ENCODE measurements at places on chromosomes 4 and X.

DNA sequence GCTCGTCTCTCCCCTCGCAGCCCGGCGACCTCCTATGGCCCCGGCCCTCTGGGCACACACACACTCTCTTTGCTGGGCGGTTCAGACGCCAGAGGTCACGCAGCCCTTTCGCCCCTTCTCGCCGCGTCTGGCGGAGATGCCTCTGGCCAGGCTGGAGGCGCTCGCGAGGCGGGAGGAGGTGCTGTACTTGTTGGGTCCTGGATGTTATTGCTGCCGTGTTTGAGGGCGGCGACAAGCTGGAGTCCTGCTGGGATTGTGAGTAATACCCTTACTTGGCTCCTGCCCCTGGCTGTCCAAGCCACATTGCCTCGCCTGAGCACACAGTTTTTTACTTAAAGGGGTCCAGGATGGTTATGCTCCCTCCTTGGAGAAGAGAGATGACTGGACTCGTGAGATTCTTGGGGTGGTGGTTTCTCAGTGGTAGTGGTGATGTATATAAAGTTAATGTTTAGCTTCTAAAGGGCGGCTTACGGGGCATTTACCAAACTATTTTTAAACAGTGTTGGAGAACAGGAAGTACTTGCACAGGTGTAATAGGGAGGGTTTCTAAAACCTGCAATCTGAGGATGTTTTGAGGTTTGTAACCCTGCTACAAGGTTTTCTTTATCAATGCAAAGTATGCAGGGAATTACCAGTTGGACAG is 572 bp downstream of the USP53 start:
- DNase-seq, result peak; percentile 97

DNA sequence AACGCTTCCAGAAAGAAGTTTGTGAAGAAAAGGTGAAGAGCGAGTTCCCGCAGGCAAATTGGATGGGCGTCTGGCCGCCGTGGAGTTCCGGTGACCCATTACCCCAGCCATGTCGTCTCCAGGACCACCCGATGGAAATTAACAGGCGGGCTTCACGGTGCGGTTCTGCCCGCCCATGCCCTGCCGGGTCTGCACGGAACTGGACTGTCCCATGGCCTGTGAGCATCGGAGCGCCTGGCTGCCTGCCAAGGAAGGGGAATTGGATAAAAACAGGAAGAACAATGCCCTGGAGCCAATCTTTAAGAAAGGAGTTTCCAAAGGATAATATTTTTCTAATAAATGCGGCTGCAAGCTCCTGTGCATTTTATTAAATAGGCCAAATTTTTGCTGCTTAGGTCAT is 319.8 kb upstream of the SLC7A11 start:
- DNase-seq, result no peak

GRCh38 chr4:166021617-166022016 is 148.6 kb downstream of the TLL1 start:
- no peak for DNase-seq

DNA sequence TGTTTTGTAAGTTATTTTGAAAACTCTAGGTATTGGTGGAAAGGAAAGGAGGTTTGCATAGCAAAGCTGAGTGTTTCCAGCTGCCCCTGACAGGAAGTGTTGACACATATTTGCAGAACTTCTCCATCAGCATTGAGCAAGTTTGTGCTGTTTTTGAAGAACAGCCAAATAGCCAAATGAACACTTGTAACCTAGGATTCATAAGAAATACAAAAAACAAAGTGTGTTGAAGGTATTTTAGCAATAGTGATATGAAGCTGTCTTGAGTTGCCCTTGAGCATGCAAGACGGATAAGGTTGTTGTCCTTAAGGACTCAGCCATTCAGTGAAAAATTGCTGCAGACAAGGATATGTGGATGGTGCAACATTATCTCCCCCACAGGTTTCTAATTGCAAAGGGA is 68.3 kb upstream of the PGM2 start:
- peak; percentile 44 for DNase-seq

DNA sequence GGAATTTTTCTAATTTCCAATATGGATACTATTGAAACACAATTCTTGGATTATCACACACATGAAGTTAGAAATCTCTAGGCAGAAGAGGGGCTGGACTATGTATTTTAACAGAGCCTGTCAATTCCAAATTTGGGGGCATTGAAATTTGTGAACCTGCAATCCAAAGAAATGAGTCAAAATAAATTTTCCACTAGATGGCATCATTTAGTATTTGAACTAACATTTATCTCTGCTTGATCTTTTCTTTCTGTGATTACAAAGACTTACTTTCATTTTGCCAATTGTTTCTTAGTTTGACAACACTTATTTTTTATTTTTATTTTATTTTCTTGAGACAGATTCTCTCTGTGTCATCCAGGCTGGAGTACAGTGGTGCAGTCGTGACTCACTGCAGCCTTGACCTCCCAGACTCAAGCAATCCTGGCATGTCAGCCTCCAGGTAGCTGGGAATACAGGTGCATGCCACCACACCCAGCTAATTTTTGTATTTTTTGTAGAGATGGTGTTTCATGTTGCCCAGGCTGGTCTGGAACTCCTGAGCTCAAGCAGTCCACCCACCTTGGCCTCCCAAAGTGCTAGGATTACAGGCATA is 2.7 kb upstream of the PYURF start:
- DNase-seq, result peak; percentile 23

- DNase-seq, result no peak
These were observed 41.0 kb downstream of the UGT2B28 start for GRCh38 chr4:69321153-69321729.

- no peak for DNase-seq
These were observed 250.5 kb downstream of the STPG2 start for GRCh38 chr4:97892592-97893266.

DNA sequence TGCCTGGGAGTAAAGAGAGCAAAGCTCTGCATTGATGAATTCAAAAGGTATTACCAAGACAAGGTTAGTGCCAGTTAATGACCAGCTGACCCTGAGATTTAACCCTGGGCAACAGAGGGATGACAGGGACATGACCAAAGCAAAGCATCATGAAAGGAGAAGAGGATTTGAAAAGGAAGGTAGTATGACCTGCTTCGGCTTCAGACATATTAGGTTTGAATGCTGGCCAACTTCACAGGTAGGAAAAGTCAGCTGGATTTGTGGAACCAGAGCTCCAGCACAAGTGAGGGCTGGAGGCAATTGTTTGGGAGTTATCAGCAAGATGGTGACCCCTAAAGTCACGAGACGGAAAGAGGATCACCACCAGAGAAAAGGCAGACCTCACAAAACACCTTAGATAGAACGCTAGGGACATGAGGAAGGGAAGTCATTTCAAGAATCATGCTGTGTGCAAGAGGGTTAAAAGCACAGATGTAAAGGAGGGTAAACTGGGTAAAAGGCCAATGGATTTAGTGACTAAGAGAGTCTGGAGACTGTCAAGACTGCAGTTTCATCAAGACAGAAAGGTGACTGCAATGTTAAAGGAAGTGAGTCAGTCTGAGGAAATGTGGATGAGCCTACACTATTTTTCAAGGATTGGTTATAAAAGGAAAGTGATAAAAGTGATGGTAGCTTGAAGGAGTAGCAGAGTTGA is 45.6 kb downstream of the SH3RF1 start:
- peak; percentile 97 for DNase-seq

GRCh38 chr4:158996669-158997074 is 106.2 kb upstream of the RAPGEF2 start:
- peak; percentile 99 for DNase-seq

GRCh38 chr4:14827111-14827510 is 175.2 kb upstream of the CPEB2 start:
- peak; percentile 44 for DNase-seq

DNA sequence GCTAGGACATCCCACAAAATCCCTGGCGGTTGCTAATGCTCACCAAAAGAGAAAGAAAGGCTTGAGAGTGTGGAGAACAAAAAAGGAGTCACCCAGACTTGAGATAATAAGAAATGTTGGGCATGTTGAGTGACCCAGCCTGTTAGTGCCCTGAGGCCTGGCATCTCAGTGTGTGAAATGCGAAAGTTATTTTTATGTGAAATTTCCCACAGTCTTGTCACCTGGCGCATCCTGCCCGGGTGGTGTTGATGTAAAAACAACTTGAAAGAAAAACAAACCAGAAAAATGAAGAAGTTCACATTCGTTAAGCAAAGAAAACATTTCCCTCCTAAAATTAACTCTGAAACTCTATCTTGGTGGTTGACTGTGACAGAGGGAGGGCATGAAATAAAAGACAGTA is 495.2 kb downstream of the MID1IP1 start:
- no peak for DNase-seq

DNA sequence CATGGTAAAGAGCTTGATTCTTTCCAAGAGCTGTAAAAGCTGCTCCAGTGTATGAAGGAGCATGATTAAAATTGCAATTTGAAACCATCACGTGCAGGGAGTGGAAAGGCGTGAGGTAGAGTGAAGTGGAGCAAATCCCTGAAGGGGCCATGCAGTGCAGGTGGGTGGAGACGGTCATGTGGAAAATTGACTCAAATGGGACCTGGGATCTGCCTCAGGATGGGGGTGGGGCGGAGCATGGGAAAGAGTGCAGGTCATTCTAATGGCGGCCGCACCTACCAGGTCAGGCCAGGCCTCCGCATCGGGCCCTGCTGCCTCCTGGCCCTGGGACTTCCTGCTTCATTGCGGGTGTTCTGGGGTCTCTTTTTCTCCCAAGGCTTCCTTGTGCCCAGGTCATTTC is 25.3 kb upstream of the TRIM60 start:
- DNase-seq, result no peak

DNA sequence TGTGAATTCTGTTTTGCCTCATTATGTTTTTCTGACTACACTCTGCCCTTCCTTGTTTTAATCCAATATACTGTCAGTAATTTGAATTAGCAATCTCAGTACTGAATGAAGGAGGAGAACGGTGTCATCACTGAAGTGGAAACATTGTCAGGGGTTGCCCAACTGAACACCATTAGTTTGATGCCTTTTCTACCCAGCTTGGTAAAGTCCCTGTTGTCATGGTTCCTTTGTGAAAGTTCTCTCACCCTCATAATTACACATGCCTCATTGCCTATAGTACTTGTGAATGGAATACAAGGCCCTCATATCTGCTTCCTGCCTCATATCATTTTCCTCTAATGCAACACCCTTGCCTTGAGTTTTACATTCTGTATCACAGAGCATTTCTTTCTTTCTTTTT is 76.9 kb downstream of the RRAGB start:
- no peak for DNase-seq

DNA sequence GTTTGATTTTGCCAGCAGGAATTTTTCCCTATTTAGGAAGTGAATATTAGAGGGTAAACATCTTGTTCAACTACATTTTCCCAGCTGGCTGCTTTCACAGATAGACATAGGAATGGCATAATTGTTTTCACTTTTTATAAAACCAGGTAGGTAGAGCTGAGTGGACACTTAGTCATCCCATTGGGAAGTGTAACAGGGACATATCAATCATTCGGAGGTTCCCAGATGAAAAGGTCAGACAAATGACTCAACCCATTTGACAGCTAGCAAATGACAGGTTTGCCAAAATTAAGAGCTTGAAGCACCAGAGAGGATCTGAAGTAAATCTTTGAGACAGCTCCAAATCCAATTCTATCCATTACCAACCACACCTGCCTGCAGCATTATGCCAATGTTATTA is 205.3 kb downstream of the SLC39A8 start:
- no peak for DNase-seq

DNA sequence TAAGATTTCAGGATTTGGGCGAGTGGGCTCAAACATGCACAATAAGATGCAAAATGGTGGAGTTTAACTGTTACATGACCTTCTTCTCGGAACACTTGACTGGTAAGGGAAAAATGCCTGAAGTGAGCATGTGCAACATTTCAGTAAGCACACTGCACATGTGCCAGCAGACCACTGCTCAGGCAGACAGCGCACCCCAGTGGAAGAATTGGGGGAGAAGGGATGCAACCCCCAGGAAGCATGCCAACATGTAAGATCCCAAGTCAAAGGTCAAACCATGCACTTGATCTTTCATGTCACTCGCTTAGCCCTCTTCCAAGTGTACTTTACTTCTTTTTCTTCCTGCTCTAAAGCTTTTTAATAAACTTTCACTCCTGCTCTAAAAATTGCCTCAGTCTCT is 256.3 kb downstream of the CENPC start:
- peak; percentile 27 for DNase-seq

DNA sequence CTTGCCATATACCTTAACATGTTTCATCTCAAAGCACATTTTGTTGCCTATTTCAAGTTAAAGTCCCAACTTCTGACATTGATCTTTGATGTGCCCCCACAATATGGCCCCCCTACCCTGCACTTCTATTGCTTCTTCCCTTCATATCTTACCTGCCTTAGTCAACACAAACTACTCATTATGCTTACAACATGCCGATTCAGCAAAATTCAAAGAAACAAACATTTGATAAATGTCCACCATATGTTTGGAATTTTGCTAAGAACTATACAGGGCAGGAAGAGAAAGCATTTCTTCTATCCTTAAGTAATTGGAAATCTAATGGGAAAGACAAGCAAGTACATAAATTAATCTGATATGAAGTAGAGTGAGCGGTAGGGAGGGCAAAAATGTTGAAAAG is 25.6 kb downstream of the NAA11 start:
- no peak for DNase-seq

GRCh38 chr4:166252487-166253402 is 379.7 kb downstream of the TLL1 start:
- peak; percentile 9 for DNase-seq

- DNase-seq, result peak; percentile 12
These were observed 90.5 kb downstream of the ELOVL6 start for GRCh38 chr4:110107866-110108265.

DNA sequence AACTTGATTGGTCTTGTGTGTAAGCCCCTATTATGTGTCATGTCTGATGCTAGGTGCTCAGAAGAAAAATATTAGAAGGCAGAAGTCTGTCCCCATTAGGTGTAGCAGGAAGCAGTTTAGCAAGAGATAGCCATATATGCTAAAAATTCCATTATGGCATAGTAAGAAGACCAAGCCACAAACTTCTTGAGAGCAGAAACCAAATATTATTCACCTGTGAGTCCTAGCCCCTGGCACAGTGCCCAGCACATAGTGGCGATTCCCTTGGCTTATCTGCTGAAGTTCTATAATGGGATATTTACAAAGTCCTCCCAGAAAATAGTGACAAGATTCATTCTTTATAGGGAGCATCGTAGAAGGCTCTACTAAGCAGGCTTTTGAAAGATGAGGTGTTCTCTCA is 174.4 kb downstream of the RAB28 start:
- DNase-seq, result no peak

DNA sequence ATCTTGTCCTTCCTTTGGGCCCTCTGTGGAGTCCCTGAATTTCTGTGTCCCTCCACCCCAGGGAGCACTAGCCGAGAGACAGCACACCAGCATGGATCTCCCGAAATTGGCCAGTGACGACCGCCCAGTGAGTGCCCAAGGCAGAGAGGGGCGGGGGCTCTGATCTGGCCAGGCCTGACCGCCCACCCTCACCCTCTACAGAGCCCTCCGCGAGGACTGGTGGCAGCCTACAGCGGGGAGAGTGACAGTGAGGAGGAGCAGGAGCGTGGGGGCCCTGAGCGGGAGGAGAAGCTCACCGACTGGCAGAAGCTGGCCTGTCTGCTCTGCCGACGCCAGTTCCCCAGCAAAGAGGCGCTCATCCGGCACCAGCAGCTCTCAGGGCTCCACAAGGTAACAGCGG is 8.4 kb upstream of the UBA1 start:
- DNase-seq, result no peak

DNA sequence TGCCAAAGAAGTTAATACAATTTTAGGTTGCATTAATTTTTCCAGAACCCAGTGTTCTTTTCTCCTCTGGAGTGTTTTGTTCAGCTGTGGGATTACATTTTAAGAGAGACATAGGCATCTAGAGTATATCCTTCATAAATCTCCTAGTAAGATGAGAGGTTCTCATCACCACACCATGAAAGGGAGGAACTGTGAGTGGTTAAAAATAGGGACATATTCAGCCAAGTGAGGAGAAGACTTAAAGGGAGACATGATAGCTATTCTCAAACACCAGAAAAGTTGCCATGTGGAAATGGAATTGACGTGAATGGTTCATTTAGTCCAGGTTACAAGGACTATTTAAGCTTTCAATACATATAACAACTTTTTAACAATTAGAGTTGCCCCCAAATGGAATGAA is 6.5 kb upstream of the MRPL1 start:
- no peak for DNase-seq

All from fibroblast of skin of back (primary cell).